ENCODE measurements at places on chromosomes 5 and 9.

GRCh38 chr9:135524130-135524861 is 3.1 kb downstream of the LCN1 start:
- no peak for DNase-seq

DNA sequence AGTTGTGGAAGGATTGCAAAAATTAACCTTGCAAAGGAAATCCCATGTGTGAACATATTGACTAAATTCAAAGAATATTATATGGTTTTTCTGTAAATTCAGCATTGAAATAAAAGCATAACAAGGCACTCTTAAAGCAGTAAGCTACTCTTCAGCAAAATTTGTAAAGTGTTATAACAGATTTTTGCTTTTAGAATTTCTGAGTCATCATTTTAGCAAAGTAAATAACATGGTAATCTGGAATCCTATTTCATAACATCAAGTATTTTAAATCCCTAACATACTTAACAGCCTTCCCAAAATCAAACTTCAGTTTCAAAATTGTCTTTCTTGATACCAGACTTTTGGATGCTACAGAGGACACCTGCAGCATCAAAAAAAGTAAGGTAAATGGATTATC is 436.0 kb upstream of the CDH9 start:
- DNase-seq: no peak

DNA sequence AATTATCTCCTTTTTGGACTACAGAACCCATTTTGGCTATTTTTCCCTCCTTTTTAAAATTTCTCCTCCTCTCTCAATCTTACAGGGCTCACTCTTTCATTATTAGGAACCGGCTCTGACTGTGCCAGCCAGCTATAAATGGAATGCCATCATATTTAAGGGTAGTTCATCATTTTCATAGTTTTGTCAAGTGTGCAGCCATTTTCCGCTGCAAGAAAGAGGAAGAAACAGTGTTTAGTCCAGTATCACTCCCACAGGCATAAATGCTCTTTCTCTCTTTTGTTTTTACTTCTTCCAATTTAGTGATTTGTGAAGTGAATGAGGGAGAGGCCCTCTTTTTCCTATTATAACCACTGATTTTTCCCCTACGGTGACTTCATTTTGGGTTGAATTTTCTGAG is 290.0 kb downstream of the NR3C1 start:
- no peak for DNase-seq

DNA sequence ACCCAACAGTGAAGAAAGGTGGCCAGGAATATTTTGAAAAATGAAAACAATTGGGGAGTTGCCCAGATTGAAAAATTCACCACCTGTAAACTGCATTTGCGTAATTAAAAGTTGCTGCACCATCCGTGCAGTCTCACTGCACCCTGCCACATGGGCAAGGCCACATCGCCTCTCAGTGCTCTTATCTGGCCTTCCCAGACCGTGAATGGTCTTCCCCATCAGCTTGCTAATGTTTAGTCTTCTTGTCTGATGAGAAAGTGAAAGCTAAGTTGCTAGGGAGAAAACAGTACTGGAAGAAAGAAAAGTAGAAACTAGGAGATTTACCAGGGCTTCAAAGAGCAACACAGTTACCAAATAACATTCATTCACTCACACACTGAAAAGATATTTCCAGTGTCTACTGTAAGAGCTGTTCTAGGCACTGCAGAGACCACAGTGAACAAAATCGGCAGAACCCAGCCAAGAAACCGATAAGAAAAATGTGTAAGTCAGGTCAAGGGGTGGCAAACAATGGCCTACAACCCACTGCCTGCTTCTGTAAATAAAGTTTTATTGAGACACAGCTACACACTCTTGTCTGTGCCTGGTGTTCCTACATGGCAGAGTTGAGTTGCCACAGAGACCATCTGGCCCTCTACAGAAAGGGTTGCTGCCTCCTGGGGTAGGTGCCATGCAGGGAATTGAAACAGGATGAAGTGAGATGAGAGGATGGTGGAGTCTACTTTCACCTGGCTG is 51.2 kb upstream of the CTSL start:
- no peak for DNase-seq

DNA sequence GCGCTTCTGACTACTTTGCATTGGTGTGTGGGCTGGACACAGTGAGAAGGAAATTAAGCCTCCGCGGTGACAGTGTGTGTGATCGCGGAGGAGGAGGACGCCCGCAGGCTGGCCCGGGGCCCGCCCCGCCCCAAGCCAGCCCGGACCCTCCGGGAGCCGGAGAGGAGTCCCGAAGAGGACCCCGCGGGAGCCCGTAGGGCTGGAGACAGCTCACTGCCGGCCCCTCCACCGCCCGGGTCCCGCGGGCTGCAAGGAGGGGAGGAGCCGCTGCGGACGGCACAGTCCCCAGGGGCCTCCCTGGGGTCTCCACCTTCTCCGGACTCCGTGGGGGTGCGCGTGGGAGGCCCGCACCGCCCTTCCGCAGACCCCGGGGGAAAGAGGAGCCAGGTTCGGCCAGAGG is 146.4 kb upstream of the ERCC6L2 start:
- DNase-seq: no peak

DNA sequence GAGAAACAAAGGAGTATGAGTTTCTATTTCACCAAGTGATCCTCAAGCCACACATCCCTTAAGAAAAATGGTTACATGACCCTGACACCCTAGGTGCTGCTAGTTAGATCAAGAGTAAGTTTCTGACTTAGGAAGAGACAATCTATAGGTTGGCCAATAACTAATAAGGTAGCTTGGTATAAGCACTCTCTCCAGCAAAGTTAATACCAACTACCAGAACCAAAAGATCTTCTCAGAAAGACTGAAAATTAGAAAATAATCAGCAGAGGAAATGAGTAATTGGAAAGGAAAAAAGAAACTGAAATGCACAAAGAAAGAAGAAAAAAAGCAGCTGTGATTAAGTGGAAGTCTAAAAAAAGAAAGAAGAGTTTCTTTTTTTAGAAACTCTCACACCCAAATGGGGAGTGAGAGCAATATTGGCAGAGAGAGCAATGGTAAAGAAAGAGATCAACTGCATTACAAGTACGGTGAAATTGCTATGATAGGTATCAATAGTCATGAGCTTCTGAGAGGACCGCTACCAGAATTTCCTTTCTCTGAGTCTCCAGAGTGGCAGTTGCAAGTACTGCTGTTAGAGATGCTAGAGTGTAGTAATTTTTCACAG is 195.5 kb downstream of the TMEM167A start:
- no peak for DNase-seq

- DNase-seq: no peak
These were observed 37.0 kb upstream of the IL7R start for GRCh38 chr5:35819668-35820067.

GRCh38 chr9:74645007-74645639 is 148.0 kb downstream of the RORB start:
- DNase-seq: no peak

DNA sequence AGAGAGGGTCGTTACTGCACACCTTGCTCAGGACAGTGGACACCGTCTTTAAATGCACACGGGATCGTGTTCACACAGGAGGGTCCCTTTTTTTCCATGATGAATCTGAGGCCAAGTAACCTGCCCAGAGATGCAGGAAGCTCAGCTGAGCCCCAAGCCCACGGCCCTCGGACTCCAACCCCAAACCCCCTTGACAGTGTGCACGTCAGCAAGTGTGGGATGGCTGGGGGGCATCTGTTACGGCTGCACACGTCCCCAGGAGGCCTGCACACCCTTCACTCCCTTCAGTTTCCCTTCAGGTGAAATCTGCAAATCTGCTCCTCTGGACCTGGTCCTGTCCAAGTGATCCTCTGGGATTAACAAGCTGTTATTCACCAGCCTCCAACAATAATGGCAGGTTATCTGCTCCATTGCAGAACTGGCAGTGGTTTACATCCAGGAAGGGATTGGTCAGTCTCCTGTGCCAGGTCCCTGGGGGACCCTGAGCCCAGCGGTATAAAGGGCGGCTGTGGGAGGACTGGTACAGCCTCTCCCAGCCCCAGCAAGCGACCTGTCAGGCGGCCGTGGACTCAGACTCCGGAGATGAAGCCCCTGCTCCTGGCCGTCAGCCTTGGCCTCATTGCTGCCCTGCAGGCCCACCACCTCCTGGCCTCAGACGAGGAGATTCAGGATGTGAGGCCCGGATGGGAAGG is at the start of gene LCN1:
Gene LCN1, plus strand, starts transcription at position 525 of the 692 bp plus-strand sequence. Its CDS starts 58 bp downstream, at position 583.
- no peak for DNase-seq

- DNase-seq: no peak
These were observed 80.6 kb downstream of the COL23A1 start for GRCh38 chr5:178509491-178510057.

GRCh38 chr5:89055015-89055694 is 172.2 kb upstream of the MEF2C start:
- DNase-seq: no peak

DNA sequence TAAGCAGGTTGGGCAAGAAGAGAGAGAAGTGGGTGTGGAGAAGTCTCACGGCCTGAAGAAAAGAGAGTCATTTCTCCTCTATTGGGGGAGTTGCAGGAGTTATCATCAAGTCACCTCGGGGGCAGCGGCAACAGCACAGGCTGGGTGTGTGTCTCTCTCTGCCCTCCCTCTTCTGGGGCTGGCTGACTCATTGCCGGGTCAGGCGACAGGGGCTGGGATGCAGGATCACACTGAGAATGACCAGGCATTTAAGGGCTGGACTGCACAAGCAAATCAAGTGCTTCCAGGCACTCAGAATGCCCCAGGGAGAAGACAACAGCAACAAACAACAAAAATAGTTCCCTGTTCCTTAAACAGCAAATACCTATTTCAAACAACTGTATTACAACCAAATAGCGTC is 6.3 kb upstream of the EQTN start:
- DNase-seq: no peak

GRCh38 chr5:130289132-130290088 is 385.1 kb downstream of the CHSY3 start:
- no peak for DNase-seq

- DNase-seq: no peak
These were observed 140.4 kb upstream of the SPDL1 start for GRCh38 chr5:169442913-169443784.

- DNase-seq: no peak
These were observed 168.4 kb downstream of the CCDC192 start for GRCh38 chr5:127871503-127872153.

DNA sequence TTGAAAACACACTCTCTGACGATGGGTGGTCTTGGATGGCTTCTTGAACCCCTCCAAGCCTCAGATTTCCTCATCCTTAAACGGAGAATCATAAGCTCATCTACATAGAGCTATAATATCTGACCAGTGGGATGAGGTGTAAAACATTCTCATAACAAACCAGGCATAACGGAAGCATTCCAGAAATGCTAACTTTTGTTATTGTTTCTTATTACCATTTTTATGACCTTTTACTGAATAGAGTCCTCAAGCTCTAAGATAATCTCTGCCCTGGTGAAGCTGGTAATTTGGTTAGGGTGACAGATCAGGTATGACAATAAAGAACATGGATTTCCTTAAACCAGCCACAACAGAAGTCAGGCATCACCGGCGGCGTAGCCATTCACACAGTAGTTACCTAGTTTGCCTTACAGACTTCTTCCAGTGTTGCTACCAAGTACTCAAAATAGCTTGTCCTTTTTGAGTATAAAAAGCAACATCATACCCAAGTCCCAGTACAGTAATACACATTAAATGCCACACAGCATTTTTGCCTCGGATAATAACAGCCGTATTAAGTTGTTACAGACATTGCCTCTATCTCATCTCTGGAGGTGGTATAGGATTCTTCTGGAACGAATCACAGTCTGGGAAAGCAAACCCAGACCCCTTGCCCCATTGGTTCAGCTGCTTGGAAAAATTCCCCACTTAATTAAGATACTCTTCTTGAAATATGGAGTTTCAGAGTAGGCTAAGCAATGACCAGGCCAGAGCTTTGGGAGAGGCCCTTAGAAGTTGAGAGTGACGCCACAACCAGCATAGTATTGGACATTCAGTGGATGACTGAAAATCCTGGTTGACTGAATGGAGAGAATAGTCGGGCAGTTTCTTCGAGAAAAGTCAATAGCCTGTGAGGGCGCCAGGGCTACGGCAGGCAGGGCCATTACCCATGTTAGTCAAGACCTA is 252.5 kb downstream of the SLIT3 start:
- DNase-seq: no peak

DNA sequence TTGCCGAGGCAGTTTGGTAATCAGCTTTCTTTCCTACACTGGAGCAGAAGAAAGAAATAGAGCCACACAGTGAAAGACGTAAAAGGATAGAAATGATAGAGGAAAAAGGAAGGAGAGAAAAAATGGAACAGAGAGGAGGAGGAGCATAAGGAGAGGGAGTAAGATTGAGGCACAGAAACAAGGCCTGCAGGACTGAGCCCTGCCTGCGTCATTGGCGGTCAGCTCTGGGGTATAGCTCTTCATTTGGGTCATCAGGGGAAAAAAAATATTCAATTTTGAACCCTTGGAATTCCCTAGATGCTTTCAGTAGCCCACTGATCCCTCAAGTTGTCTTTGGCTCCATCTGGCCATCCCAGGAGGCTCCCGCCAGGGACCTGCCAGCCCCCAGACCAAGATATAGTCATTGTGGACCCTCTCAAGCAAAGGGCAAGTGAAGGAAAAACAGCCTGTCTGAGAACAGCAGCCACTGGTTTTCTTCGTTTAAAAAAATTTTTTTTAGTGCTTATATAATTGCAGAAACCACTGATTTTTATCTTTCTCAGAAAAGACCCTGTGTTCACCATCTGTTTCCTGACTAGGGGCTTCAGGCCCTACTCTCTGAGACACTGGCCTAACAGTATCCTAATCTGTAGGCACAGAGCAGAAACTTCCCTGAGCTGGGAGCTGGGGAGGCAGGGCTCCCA is 31.3 kb upstream of the MATR3 start:
- no peak for DNase-seq

DNA sequence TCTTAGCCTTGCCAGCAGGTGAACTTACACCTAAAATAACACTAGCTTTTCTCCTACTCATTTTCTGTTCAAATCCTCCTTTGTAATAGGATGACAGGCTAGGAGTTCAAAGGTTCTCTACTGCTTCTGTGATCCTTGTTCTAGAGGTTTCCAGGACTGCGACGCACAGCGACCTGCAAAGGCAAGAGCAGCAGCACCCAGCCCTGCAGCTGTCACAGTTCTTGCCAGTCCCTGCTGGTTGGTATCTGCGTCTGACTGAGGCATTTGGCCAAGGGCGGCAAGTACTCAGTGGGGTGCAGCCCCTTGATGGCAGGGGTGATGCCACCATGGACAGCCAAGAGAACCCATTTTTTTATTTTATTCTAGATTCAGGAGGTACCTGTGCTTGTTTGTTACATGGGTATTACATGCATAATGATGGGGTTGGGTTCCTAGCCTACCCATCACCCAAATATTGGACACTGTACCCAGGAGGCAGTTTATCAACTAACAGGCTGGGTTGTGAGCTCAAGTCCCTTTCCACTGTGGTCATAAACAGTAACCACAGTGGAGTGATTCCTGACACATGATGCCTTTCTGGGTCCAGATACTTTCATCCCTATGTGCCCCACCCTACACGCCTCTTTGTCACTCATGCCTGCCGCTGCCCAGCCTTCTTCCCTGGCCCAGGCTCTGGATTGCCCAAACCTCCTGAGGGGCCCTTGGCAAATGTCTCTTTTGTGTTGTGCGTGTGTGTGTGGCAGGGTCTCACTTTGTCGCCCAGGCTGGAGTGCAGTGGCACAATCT is 111.0 kb downstream of the GAPVD1 start:
- DNase-seq: no peak

GRCh38 chr9:14423815-14424261 is 109.9 kb upstream of the NFIB start:
- DNase-seq: no peak

Measured in central memory CD8-positive, alpha-beta T cell (primary cell).